ENCODE measurements at places on chromosomes 7 and 10. TPM values are rescaled to one million over a fixed set of nuclear protein-coding genes. Genes with fewer than 3 reads are reported as not detected.

DNA sequence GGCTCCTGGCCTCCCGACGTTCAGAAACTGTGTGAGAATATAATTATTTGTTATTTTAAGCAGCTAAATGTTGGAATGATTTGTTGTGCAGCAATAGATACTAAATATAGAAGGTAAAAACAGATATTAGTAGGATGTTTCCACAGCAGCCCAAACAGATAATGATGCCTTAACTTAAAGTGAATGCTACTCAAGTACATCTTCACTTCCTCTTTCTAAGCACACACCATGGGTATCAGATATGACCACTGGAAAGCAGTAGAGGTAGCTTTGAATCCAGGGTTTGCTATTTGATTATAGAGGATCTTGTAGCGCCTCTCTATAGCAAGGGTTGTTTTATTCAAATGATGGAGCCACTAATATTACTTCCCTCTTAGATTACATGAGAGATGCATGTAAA, 38.2 kb upstream of the BET1 start:
- no peak for DNase-seq

The SKIDA1 gene
- total RNA-seq: 1.2 TPM

The OR9A2 gene
- not detected for total RNA-seq

The GOLGA7B gene
- 0.29 TPM for total RNA-seq

DNA sequence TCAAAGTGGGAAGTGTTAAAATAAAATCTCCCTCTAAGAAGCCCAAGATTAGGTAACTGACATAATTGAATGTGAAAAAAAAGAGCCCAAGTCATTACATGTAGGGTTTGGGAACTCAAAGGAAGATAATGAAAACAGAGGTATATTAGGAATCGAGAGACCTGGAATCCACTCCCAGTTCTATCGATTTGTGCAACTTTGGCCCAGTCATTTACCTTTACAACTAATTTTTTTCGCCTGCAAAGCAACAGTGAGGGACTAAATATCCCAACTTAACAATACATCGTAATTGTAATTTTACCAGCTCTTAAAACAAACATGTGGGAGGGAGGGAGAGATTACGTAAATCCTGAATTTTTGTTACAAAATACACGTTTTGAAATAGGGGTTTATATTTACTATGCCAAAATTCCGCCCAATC, 1.4 kb downstream of the MINDY3 start:
- no peak for DNase-seq

Data from esophagus muscularis mucosa (tissue), 4 donors.